ENCODE measurements at places on chromosomes 5 and 9. TPM values are rescaled to one million over a fixed set of nuclear protein-coding genes. Genes with fewer than 3 reads are reported as not detected.

DNA sequence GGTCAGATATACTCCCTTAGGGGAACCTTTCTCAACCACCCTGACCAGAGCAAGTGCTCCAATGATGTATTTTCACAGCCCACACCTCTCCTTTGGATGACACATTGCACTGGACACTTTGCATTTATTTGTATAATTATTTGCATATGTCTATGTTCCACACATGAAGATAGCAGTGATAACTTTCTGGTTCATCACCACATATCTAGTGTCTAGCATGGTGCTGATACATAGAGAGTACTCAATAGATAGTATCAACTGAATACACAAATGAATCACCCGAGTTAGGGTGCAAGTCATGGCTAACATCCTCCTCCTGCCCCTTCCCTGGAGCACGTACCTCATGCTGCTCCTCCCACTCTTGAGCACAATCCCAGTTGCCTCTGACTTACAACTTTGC lies 617.6 kb downstream of the EBF1 start:
- DNase-seq: no peak

- DNase-seq: no peak
These were observed 9.5 kb downstream of the CDK20 start for GRCh38 chr9:87964826-87965225.

DNA sequence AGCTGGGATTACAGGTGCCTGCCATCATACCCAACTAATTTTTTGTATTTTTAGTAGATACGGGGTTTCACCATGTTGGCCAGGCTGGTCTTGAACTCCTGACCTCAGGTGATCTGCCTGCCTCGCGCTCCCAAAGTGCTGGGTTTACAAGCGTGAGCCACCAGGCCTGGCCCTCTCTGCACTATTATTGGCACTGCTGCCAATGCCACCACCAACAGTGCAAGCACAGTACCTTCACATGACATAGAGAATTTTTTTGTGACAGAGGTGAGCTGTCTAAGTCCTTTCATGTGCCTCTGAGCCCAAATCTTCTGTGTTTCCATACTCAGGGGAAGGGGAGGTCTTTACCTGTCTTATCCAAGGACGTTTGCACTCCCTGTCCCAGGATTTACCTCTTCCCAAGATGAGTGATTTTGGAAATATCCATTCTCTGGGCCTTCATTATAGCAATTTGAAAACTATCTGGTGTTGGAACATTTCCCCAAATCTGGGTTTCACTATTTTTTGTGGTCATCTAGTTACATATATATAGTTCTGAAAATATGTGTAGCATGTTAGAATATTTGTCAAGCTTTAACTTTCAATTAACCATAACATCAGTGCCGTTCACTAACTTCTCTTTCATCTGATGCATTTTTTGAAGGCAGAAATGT lies 5.4 kb upstream of the CD180 start:
- no peak for DNase-seq

- DNase-seq: no peak
These were observed 399.5 kb downstream of the ENC1 start for GRCh38 chr5:74240783-74241750.

SLC36A1 gene
- 8.4 TPM for total RNA-seq

F2RL2 gene
- total RNA-seq: 1.3 TPM

GRCh38 chr9:36218411-36218901 lies 27.7 kb downstream of the CLTA start:
- DNase-seq: no peak

GPR150 gene
- total RNA-seq: 0.09 TPM

- DNase-seq: no peak
These were observed 541.4 kb upstream of the ZNF462 start for GRCh38 chr9:106321394-106322180.

SUSD3 gene
- 2.6 TPM for total RNA-seq

- DNase-seq: no peak
These were observed 1.4 kb downstream of the CCDC187 start for GRCh38 chr9:136302527-136302926.

DNA sequence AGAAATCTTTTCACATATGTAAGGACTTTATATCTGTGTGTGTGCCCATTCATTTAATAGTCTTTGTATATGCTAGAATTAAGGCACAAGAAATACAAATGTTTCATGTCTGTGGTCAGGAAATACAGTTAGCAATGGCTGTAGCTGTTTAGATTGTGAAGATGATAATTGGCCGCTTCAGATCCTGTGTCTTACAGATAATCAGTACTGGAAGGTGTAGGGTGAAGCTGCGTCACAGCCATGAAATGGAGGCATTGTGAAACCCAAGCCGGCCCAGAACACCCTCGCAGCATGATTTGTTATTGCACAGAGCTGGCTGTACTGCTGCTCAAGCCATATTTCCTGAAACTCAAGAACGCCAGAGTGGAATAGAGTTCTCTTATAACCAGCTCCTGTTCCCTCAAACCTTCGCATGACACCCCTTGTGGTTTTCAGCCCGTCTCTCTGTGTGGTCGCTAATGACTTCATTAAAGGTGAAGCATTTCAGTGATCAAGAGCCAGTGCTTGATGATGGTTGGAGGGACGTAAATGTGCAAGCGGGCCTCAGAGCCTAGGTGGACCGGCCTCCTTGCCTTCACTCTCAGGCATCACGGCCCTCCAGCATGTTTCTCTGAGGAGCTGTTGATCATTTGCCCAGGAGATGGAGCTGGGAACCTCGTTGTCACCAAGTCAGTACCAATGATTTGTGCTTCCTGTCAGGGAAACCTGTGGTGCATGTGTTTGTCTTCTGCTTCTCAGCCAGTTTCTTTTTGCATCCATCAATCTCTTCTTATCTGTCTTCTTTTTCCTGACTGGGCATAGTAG lies 80.1 kb downstream of the F2RL2 start:
- DNase-seq: no peak

IL13 gene
- total RNA-seq: not detected

- DNase-seq: no peak
These were observed 215.8 kb downstream of the LRRC70 start for GRCh38 chr5:62794456-62794855.

DNA sequence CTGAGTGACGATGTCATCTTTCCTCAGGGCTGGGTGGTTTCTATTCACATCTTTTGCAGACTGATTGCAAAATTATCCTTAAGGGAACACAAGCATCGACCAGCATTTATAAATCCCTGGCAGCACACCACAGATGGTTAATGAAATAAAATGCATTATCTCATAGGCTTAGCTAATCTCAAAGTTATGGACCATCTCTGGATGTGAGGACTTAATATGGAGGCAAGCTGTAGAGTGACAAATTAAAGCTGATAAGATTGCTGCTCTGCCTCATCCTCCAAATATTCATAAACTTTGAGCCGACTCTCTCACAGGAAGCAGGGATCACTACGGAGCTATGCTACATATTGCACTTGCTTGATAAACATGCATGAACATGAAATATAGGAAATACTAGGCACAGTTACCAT lies 663.2 kb upstream of the RGMB start:
- DNase-seq: peak; percentile 78

DNA sequence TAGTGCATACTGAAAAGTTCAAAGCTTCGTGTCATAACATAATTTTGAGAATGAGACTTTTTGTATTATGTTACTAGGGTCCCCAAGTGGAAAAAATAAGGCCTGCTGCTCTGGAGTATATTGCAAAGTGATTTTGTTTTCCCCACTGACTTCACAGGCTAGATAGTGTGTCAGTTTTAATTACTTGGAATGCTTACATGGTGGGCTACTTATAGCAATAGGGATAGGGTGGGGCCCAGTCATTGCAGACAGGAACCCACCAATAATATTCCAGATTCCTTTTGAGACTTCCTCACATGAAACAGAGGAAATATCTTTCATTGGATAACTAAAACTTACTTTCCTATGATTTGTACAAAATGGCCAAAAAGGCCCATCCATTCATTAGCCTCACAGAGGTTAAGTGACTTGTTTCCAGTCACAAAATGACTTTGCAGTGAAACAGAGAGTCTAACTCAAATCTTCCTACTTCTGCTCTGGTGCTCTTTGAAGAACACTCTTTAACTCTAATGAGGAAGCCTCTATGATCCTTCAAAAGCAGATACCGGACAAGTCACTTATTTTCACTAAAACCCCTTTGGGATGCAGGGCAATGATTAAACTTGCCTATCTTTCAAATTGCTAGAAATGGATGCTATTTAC lies 16.2 kb upstream of the MEF2C start:
- peak; percentile 49 for DNase-seq

OR1J2 gene
- total RNA-seq: not detected

ALAD gene
- total RNA-seq: 11.3 TPM

- DNase-seq: peak; percentile 44
These were observed 33.5 kb upstream of the CRB2 start for GRCh38 chr9:123322273-123323195.

GRCh38 chr5:132225165-132226032 lies 2.3 kb downstream of the P4HA2 start:
- DNase-seq: peak; percentile 94

DNA sequence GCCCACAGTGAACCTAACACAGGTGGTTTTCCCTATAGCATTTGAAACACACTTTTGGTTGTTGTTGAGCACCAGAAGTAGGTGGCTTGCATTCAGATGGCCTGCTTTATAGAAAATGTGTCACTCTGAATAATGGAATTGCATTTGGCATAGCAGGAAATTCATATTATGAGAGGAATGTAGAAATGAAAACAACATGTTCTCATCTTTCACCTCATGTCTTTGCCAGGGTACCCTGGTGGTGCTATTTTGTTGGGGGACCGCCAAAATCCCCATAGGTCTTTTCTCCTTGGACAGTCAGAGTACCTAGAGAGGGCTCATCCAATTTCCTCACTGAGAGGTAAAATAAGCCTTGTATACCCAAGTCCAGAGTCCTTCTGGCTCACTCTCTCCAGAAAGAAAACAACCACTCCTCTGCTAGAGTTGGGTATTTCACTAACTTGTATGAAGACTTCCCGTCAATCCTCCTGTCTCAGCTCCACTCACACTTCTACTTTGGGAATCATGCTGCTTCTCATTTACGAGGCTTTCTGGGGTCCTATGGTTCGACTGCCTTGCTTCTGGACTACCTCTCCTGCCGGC lies 67.4 kb downstream of the MRPS27 start:
- DNase-seq: no peak
